SK-N-DZ (cell line): ENCODE measurements at places on chromosomes 7 and 10.
A peak's percentile ranks its signal among the peaks of the same experiment; 100 is the strongest.

DNA sequence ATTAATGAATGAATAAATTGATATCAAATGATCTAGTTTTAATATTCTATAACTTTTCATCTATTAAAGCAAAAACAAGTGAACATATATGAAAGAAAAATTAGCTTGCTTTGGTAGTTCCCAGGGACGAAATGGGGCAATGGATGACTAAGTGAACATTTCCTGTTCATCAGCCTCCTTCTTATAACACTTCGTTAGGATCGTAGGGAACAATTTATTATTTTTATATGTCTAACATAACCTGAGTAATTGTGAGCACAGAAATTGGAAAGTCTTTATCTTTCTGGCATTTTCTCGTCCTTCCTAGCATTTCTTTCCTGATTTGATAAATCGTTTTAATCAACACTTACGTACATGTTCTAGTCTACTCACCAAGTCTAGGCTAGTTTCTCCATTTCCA is 59.1 kb upstream of the PPP1R3C start:
- no peak for DNase-seq

GRCh38 chr7:128879939-128880746 is 17.5 kb downstream of the ATP6V1F start:
- DNase-seq = peak; percentile 88

DNA sequence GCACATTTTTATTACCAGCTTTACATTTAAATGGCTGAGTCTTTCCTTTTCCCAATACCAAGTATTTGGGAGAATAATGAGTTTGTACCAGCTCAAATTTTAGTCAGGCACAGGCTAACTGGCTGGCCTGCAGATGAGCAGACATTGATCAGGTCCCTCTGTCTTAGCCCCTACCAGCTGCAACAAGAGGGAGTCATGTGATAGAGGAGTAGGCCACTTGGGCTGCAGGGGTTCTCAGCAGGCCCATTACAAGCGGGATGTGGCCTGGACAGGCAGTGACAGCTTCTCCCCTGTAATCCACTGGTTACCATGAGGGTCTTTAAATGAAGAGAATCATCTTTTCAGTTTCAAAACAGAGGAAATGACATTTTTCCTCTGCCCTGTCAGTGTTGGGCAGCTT is 283.6 kb downstream of the SUGCT start:
- no peak for DNase-seq

DNA sequence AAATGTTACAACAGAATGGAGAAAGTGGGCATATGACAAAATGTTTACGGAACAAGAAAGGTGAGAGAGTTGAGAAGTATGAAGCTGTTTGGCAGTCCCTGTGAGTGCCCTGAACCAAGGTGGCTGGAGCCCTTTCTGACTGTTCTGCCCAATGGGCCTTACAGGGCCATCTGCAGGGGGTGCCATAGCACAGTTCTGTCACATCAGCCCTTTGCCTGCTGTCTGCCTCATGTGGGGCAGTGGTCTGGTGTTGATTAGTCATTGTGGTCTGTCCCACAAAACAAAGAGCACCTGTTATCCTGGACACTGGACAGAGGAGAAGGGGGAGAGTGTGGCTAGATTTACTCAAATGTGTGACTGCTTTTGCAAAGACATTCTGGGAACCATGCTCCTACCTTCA is 51.5 kb upstream of the OSBPL3 start:
- no peak for DNase-seq

DNA sequence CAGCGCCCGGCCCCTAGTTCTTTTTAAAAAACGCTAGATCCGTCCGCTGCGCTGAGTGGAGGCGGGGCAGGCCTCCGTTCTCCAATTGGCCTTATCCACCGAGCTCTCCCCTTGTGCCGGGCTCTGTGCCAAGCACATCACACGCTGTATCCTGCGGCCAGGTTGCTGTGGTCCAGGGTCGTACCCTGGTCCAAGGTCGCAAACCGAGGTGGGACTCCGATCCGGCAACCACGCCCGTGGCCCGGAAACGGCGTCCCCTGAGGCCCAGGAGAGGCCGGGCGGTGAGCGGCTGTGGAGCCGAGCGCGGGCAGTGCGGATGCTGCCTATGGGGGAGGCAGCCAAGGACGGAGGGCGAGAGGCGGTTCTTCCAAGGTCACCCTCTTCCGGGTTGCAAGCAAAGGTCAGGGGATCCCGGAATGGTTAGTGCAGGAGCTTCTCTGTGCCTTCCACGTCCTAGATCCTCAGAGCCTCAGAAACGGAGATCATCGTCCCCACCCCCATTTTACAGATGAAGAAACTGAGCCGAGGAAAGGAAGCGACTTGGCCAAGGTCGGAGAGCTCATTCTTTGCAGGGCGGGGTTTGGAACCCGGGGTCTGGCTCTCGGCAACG is 72.4 kb upstream of the LRRC4 start:
- DNase-seq = no peak

GRCh38 chr10:124625831-124626238 is 118.3 kb downstream of the FAM53B start:
- DNase-seq = no peak

GRCh38 chr10:99330347-99330924 is 1.3 kb downstream of the CNNM1 start:
- DNase-seq = no peak

GRCh38 chr10:101217450-101218281 is 11.6 kb downstream of the LBX1 start:
- DNase-seq = peak; percentile 82

GRCh38 chr7:20793694-20794394 is 7.2 kb upstream of the SP8 start:
- DNase-seq = no peak

DNA sequence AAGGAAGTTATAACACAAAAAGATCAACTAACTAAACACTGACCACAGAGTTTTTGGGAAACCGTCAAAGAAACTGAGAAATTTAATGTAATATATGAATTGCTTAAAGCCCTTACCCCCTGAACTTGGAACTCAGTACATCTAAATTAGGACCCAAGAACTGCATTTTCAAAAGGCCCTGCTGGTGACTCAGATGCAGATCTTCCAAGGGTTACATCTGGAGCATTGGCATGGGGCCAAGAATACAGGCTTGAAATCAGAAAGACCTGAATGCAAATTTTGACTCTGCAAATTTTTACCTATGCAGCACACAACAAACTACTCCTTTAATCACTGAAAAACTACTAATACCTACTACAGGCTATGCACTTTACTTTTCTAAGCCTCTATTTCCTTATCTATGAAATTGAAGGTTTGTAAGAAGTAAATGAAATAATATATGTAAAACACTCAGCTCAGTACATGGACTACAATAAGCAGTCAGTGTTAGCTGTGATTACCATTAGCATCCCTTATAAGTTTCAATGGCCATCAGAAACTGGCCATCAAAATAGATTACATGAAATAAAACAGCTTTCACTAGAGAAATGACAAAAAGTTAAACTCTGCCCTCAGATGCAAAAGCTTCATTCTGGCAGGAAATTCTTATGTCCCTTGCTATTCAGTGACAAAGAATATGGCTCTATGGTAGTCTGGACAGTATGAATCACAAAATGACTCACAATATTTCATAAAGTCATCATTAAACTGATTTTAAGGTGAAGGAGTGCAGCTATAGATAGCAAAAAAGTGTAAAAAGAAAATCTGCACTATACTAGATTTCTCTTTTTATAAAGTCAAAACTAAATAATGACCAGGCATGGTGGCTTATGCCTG is 43.6 kb downstream of the NSUN6 start:
- peak; percentile 4 for DNase-seq
